Activated T-helper 1 cell treated with anti-CD3 and anti-CD28 coated beads, Interleukin-12 subunit alpha, Interleukin-12 subunit beta, Interleukin-2, Interleukin-4 antibody, amounts not matched to agents 30 ng/mL and 10 ng/mL and 1 ng/mL, durations not matched to agents 14 hours and 24 hours and 36 hours (primary cell): ENCODE measurements at places on chromosomes 6 and 20.

DNA sequence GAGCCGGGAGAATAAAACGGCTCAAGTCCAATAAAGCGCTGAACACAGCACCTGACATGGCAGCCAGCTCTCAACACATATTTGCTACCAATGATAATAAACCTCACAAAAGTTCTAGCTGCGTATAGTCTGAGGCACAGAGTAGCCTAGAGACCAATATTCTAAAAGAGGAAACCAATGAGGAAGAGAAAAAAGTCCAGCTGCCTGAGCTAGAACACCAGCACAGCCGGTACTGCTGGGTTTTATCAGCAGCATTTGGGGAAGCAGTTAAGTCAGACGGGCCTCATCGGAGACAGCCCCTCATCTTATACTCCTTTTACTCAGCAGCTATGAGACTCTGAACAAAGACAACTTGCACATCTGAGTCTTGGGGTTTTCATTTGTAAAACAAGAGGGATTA is 2.4 kb upstream of the RTF2 start:
- no peaks in the 10 kb centered on the region for H3K27me3 ChIP-seq
- DNase-seq = no peak
- no peak overlapping the region for H3K4me3 ChIP-seq
- H3K36me3 ChIP-seq = peaks cover 16% of the 10 kb centered on the region
- H3K27ac ChIP-seq = no peak overlapping the region

- H3K27me3 ChIP-seq = no peaks in the 10 kb centered on the region
- H3K27ac ChIP-seq = peak overlapping the region; percentile 81
- H3K4me3 ChIP-seq = peak overlapping the region; percentile 61
- no peak for DNase-seq
- H3K4me1 ChIP-seq = peaks cover 54% of the 10 kb centered on the region
Observed at GRCh38 chr20:4135385-4136077, 120.2 kb upstream of the RNF24 start.

DNA sequence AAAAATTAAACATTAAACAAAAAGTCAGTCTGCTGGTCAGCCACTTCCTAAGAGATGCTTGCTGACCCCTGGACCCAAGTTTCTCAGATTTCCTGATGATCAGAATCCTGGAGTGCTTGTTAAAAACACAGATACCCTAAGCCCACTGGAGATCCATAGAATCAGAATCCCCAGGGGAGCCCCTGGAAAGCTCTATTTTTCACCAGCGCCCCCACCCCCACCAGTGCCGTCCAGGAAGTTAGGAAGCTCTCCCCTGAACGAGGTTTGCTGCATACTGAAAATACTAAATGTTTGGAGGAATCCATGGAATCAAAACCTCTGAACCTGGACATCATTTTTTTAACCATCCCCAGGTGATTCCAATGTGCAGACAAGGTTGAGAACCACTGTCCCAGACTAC is 69.2 kb downstream of the BFSP1 start:
- no peak overlapping the region for H3K27ac ChIP-seq
- H3K4me1 ChIP-seq = peaks cover 17% of the 10 kb centered on the region
- H3K4me3 ChIP-seq = no peak overlapping the region
- H3K36me3 ChIP-seq = no peaks in the 10 kb centered on the region
- no peak for DNase-seq

GRCh38 chr20:40657526-40657925 is 31.5 kb downstream of the MAFB start:
- H3K27me3 ChIP-seq = peaks cover 6% of the 10 kb centered on the region
- no peak for DNase-seq
- no peak overlapping the region for H3K4me3 ChIP-seq
- H3K4me1 ChIP-seq = no peaks in the 10 kb centered on the region

DNA sequence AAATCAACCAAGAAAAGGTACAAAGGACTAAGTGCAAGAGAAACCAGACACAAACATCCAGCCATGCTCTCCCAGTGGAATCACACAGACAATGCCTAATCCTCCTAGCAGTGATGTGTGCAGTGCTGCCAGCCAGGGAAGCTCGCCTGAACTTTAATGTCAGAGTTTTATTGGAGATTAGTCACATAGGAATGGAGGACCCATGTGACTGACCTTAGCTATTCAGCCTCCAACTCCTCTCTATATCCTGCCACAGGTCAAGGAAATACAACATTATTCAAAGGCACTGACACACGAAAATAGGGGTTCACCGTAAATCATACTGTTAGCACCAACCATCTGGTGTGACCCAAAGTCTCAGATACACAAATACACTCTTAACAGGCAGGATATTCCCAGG is 684.6 kb downstream of the DOK5 start:
- H3K36me3 ChIP-seq = no peaks in the 10 kb centered on the region
- DNase-seq = no peak
- no peak overlapping the region for H3K27ac ChIP-seq
- no peak overlapping the region for H3K4me3 ChIP-seq

GRCh38 chr20:1842281-1842680 is 52.9 kb upstream of the SIRPA start:
- peaks cover 3% of the 10 kb centered on the region for H3K36me3 ChIP-seq
- no peaks in the 10 kb centered on the region for H3K27me3 ChIP-seq
- H3K4me1 ChIP-seq = peaks cover 11% of the 10 kb centered on the region
- H3K4me3 ChIP-seq = no peak overlapping the region

DNA sequence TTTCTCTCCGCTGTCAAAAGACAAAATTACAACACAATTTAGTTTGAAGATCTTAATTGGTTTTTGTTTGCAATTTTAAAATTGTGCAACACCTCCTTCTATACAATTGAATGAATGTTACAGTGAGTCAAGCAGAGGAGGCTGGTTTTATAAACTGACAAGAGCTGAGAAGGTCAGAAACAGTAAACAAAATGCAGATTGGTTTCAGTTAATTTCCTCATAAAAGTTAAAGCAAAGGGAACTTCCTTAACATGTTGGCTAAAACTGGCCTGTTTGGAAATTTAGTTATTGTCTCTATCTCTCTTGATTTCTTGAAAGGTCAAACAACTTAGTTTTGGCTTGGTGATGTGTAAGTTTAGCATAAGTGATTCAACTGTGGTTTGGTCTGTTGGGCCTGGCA is 22.2 kb downstream of the KHDC1L start:
- no peak for DNase-seq
- H3K36me3 ChIP-seq = no peaks in the 10 kb centered on the region
- no peaks in the 10 kb centered on the region for H3K4me1 ChIP-seq
- H3K4me3 ChIP-seq = no peak overlapping the region
- H3K27me3 ChIP-seq = peaks cover 3% of the 10 kb centered on the region
- no peak overlapping the region for H3K27ac ChIP-seq

GRCh38 chr20:4038047-4038459 is 22.7 kb upstream of the RNF24 start:
- H3K4me1 ChIP-seq = peaks cover 24% of the 10 kb centered on the region
- H3K27ac ChIP-seq = peak overlapping the region; percentile 98
- DNase-seq = peak; percentile 82
- H3K4me3 ChIP-seq = peak overlapping the region; percentile 82

- no peak for DNase-seq
- H3K36me3 ChIP-seq = no peaks in the 10 kb centered on the region
- no peak overlapping the region for H3K4me3 ChIP-seq
- no peak overlapping the region for H3K27ac ChIP-seq
Observed at GRCh38 chr20:19780261-19780660, 22.2 kb downstream of the RIN2 start.

GRCh38 chr6:125271486-125272159 is 30.1 kb downstream of the HDDC2 start:
- no peak overlapping the region for H3K27ac ChIP-seq
- no peak overlapping the region for H3K4me3 ChIP-seq
- H3K27me3 ChIP-seq = no peaks in the 10 kb centered on the region
- H3K4me1 ChIP-seq = peaks cover 8% of the 10 kb centered on the region
- H3K36me3 ChIP-seq = peaks cover 19% of the 10 kb centered on the region

DNA sequence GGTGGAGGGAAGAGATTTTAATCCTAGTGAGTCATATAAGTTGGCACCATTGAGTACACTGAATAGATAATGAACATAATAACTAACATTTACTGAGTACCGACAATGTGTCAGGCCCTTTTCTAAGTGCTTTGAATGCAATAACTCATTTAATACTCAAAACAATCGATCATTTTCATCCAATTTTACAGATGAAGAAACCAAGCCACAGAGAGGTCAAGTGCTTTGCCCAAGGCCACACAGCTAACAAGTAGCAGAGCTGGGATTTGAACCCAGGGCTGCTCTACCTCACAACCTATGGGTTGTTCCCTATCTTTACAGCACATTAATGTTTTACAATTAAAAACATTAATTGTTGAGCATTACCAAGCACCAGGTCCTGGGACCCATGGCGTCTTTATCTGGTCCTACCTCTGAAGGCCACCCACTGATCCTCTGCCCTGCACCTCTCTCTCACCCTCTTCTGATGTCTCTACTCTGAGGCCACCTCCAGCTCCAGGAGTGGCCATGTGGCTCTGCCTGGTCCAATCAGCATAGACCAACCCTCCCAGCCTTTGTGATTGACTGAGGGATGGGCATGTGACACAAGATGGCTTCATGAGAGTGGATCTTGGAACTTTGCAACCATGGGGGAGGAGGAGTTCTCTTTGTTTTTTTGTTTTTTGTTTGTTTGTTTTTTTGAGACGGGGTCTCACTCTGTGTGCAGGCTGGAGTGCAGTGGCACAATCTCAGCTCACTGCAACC is 83.9 kb downstream of the KCNB1 start:
- peaks cover 14% of the 10 kb centered on the region for H3K27me3 ChIP-seq
- H3K36me3 ChIP-seq = no peaks in the 10 kb centered on the region
- no peaks in the 10 kb centered on the region for H3K4me1 ChIP-seq
- H3K27ac ChIP-seq = no peak overlapping the region
- no peak for DNase-seq

- H3K36me3 ChIP-seq = no peaks in the 10 kb centered on the region
- no peaks in the 10 kb centered on the region for H3K27me3 ChIP-seq
- no peak for DNase-seq
- no peaks in the 10 kb centered on the region for H3K4me1 ChIP-seq
- H3K4me3 ChIP-seq = no peak overlapping the region
Observed at GRCh38 chr6:38432079-38432478, 207.7 kb downstream of the BTBD9 start.

GRCh38 chr6:169457762-169458161 is 204.1 kb upstream of the THBS2 start:
- no peaks in the 10 kb centered on the region for H3K4me1 ChIP-seq
- no peak overlapping the region for H3K4me3 ChIP-seq
- H3K36me3 ChIP-seq = no peaks in the 10 kb centered on the region
- H3K27ac ChIP-seq = no peak overlapping the region
- no peak for DNase-seq
- peaks cover 4% of the 10 kb centered on the region for H3K27me3 ChIP-seq

GRCh38 chr20:23341073-23341472 is 9.5 kb upstream of the NXT1 start:
- H3K4me1 ChIP-seq = peaks cover 11% of the 10 kb centered on the region
- no peak overlapping the region for H3K27ac ChIP-seq
- DNase-seq = no peak
- H3K27me3 ChIP-seq = peaks cover 12% of the 10 kb centered on the region
- no peaks in the 10 kb centered on the region for H3K36me3 ChIP-seq
- H3K4me3 ChIP-seq = no peak overlapping the region

- peaks cover 6% of the 10 kb centered on the region for H3K27me3 ChIP-seq
- DNase-seq = no peak
- no peaks in the 10 kb centered on the region for H3K36me3 ChIP-seq
- H3K4me3 ChIP-seq = no peak overlapping the region
Observed at GRCh38 chr20:24627926-24628325, 158.5 kb downstream of the SYNDIG1 start.

GRCh38 chr20:17579369-17580039 is 9.6 kb downstream of the DSTN start:
- peaks cover 21% of the 10 kb centered on the region for H3K4me1 ChIP-seq
- H3K27ac ChIP-seq = no peak overlapping the region
- H3K27me3 ChIP-seq = no peaks in the 10 kb centered on the region
- no peak overlapping the region for H3K4me3 ChIP-seq
- no peak for DNase-seq

GRCh38 chr6:36840432-36841403 is 1.5 kb upstream of the CPNE5 start:
- H3K27ac ChIP-seq = no peak overlapping the region
- peak overlapping the region; percentile 69 for H3K4me3 ChIP-seq
- DNase-seq = no peak
- H3K27me3 ChIP-seq = peaks cover 37% of the 10 kb centered on the region
- H3K4me1 ChIP-seq = peaks cover 6% of the 10 kb centered on the region

DNA sequence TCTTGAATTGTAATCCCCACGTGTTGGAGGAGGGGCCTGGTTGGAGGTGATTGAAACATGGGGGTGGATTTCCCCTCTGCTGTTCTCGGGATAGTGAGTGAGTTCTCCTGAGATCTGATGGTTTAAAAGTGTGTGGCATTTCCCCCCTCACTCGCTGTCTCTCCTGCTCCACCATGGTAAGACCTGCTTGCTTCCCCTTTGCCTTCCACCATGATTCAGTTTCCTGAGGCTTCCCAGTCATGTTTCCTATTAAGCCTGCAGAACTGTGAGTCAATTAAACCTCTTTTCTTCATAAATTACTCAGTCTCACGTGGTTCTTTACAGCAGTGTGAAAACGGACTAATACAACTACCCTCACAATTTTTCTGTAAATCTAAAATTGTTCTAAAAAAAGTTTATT is 26.8 kb upstream of the FAM184A start:
- H3K4me1 ChIP-seq = peaks cover 5% of the 10 kb centered on the region
- no peaks in the 10 kb centered on the region for H3K27me3 ChIP-seq
- DNase-seq = no peak

- H3K36me3 ChIP-seq = no peaks in the 10 kb centered on the region
- no peak for DNase-seq
- H3K4me1 ChIP-seq = no peaks in the 10 kb centered on the region
Observed at GRCh38 chr6:39563566-39564311, 161.5 kb downstream of the KIF6 start.

DNA sequence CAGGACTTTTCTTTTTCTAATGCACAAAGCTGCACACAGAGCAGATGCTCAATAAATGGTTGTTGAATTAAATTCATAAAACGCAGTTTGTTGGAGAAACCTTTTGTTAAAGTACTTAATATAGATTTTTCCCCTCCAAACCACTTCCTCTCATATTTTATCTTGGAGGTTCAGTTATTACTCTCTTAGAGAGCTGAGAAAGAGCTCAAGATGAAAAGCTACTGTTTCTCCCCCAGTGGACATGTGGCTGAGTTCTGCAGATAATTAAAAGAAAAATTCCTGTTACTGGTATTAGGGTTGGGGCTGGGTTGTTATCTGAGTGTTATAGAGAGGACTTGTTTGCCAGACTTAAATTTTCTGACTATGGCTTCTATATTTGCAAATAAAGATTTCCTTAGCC is 294.0 kb downstream of the TBC1D7 start:
- H3K27ac ChIP-seq = no peak overlapping the region
- no peaks in the 10 kb centered on the region for H3K36me3 ChIP-seq
- no peak overlapping the region for H3K4me3 ChIP-seq
- no peaks in the 10 kb centered on the region for H3K4me1 ChIP-seq
- H3K27me3 ChIP-seq = peaks cover 16% of the 10 kb centered on the region

GRCh38 chr6:37481711-37482605 is 17.7 kb downstream of the CCDC167 start:
- peaks cover 18% of the 10 kb centered on the region for H3K36me3 ChIP-seq
- no peak overlapping the region for H3K4me3 ChIP-seq
- H3K27ac ChIP-seq = peak overlapping the region; percentile 15
- no peak for DNase-seq
- no peaks in the 10 kb centered on the region for H3K4me1 ChIP-seq
